ENCODE measurements at places on chromosomes 16 and 17. TPM values are rescaled to one million over a fixed set of nuclear protein-coding genes. Genes with fewer than 3 reads are reported as not detected.

KRTAP2-3 gene
- not detected for total RNA-seq

PDP2 gene
- total RNA-seq: 12.4 TPM

MARF1 gene
- total RNA-seq: 24.2 TPM

MT1G gene
- total RNA-seq: not detected

RAB26 gene
- 0.84 TPM for total RNA-seq

- DNase-seq: no peak
Measured at GRCh38 chr17:67435122-67435521, 58.0 kb downstream of the PITPNC1 start.

DNA sequence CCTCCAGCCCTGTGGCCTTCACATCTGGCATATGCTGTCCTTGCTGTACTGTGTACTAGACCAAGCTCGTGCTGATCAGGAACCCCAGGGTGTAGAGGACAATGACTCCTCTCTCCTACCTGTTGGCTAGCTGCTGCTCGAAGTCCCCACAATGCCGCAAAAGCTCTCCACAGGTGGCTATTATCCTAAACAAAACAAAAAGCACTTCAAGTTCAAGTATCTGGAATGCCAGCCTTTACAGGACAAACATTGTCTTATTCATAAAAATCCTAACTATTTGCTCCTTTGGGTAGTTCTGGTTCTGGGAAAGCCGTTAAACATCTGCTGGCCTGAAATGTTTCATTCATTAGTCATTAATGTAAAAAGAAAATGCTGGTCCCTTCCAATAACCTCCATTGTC is 42.8 kb downstream of the COG7 start:
- DNase-seq: no peak

All from dermis blood vessel endothelial cell (primary cell).